Activated CD4-positive, alpha-beta T cell treated with anti-CD3 and anti-CD28 coated beads for 36 hours (primary cell): ENCODE measurements at places on chromosomes 5 and 9. TPM values are rescaled to one million over a fixed set of nuclear protein-coding genes. Genes with fewer than 3 reads are reported as not detected.

GRCh38 chr5:79983618-79984017 lies 7.4 kb downstream of the MTX3 start:
- no peak for DNase-seq
- H3K4me1 ChIP-seq = peaks cover 61% of the 10 kb centered on the region
- H3K36me3 ChIP-seq = peaks cover 69% of the 10 kb centered on the region
- no peaks in the 10 kb centered on the region for H3K27me3 ChIP-seq
- H3K27ac ChIP-seq = peak overlapping the region; percentile 67

Gene RFX3
- total RNA-seq = 12.5 TPM

DNA sequence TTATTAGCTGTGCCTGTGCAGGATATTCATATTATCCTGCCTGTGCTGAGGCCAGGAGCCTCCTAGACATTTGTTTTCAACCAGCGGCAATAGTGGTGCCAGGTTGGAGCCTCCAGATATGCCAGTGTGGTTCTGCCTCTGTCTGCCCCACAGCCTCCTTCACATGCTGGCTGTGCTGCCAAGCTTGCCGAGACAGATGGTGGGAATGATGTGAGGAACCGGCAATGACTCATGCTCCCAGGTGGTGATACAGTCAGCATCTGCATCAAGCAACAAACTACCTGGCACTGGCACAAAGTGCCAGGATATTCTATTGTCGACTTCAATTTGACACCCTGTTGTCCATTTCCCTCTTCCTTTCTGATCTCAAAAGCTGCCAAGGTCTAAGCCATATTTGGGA lies 285.7 kb downstream of the CHSY3 start:
- no peaks in the 10 kb centered on the region for H3K4me1 ChIP-seq
- DNase-seq = no peak
- no peak overlapping the region for H3K4me3 ChIP-seq
- H3K27me3 ChIP-seq = peaks cover 3% of the 10 kb centered on the region
- H3K27ac ChIP-seq = no peak overlapping the region

DNA sequence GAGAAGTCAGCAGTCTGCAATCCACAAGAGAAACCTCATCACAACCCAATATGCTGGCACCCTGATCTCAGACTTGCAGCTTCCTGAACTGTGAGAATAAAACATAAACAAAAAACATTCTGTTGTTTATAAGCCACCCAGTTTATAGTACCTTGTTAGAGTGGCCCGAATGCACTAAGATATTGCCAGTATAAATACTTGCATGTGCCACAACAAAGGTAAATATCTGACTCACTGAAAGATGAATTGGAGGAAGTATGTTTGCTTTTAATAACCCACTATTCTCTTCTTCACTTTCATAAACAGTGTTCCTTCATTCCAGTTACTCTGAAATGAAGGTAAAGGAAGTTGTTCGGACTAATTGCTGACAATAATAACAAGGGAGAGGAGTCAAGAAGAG lies 1163.4 kb upstream of the CDH6 start:
- H3K27me3 ChIP-seq = no peaks in the 10 kb centered on the region
- no peaks in the 10 kb centered on the region for H3K4me1 ChIP-seq
- H3K36me3 ChIP-seq = no peaks in the 10 kb centered on the region
- H3K27ac ChIP-seq = no peak overlapping the region

GRCh38 chr9:109150925-109151545 lies 16.0 kb downstream of the FRRS1L start:
- no peaks in the 10 kb centered on the region for H3K4me1 ChIP-seq
- DNase-seq = no peak
- no peak overlapping the region for H3K4me3 ChIP-seq
- H3K27me3 ChIP-seq = peaks cover 6% of the 10 kb centered on the region
- no peak overlapping the region for H3K27ac ChIP-seq

DNA sequence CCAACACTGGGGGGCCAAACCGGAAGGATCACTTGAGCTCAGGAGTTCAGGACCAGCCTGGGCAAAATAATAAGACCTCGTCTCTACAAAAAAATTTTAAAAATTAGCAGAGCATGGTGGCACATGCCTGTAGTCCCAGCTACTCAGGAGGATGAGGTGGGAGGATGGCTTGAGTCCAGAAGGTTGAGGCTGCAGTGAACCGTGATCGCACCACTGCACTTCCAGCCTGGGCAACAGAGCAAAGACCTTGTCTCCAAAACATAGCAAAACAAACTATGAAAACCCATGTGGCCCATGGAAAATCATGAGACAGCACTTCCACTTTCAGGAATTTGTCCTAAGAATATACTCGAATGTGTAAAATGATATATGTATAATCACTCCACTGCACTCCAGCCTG lies 6.1 kb downstream of the SETX start:
- no peak overlapping the region for H3K4me3 ChIP-seq
- peaks cover 47% of the 10 kb centered on the region for H3K4me1 ChIP-seq
- H3K36me3 ChIP-seq = peaks cover 63% of the 10 kb centered on the region

- H3K4me1 ChIP-seq = peaks cover 8% of the 10 kb centered on the region
- DNase-seq = no peak
- H3K4me3 ChIP-seq = no peak overlapping the region
- H3K27me3 ChIP-seq = no peaks in the 10 kb centered on the region
These were observed 127.6 kb upstream of the CACNA1B start for GRCh38 chr9:137750007-137750406.

DNA sequence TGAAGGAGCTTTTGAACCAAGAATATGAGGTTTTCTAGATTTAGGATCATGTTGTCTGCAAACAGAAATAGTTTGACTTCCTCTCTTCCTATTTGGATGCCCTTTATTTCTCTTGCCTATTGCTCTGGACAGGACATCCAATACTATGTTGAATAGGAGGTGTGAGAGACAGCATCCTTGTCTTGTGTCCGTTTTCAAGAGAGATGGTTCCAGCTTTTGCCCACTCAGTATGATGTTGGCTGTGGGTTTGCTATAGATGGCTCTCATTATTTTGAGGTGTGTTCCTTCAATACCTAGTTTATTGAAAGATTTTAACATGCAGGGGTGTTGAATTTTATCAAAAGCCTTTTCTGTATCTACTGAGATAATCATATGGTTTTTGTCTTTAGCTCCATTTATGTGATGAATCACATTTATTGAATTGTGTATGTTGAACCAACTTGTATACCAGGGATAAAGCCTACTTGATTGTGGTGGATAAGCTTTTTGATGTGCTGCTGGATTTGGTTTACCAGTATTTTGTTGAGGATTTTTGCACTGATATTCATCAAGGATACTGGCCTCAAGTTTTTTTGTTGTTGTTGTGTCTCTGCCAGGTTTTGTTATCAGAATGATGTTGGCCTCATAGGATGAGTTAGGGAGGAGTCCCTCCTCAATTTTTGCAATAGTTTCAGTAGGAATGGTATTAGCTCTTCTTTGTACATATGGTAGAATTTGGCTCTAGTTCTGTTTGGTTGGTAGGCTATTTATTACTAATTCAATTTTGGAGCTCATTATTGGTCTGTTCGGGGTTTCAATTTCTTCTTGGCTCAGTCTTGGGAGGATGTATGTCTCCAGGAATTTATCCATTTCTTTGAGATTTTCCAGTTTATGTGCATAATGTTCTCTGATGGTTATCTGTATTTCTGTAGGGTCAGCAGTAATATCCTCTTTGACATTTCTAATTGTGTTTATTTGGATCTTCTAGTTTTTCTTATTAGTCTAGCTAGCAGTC lies 41.2 kb upstream of the IFNE start:
- no peaks in the 10 kb centered on the region for H3K27me3 ChIP-seq
- DNase-seq = no peak
- no peaks in the 10 kb centered on the region for H3K4me1 ChIP-seq
- peaks cover 4% of the 10 kb centered on the region for H3K36me3 ChIP-seq

- H3K4me1 ChIP-seq = peaks cover 2% of the 10 kb centered on the region
- no peaks in the 10 kb centered on the region for H3K36me3 ChIP-seq
- no peaks in the 10 kb centered on the region for H3K27me3 ChIP-seq
- H3K27ac ChIP-seq = no peak overlapping the region
These were observed 125.9 kb downstream of the GADD45G start for GRCh38 chr9:89730715-89731114.

GRCh38 chr9:25857147-25857546 lies 178.9 kb upstream of the TUSC1 start:
- H3K36me3 ChIP-seq = no peaks in the 10 kb centered on the region
- no peak for DNase-seq
- no peaks in the 10 kb centered on the region for H3K4me1 ChIP-seq
- H3K27me3 ChIP-seq = no peaks in the 10 kb centered on the region
- H3K27ac ChIP-seq = no peak overlapping the region

Gene SV2C
- total RNA-seq = not detected

DNA sequence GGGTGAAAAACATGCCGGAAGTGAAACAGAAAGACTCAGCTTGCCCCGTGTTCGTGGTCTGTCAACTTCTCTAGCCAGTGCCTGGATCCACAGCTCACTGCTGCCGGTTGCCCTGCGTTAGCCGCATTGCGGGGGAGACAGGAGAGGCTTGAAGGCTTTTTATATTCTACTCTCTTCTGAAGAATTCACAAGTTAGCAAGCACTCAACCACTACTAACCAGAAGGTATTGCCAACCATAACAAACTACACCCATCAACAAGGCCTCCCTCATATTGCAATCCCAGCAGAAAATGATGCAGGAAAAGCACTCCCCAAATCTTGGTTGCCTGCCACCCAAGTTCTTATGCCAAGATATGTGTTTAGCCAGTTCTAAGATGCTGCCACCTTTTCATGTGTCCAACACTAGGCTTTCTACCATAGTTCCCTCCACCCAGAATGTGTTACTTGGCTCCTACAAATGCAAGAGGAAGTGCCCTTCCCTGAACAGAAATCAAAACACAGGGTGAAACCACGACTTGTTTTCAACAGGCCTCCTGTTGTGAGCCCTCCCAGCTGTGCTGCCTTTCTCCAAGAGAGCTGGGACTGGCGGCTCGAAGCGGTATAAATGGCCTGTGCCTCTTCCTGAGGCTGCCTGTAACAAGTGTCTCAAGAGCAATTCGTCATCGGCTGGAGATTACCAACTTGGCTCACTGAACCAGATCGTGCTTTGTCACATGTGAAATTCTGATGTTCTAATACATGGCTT lies 129.0 kb downstream of the SNX18 start:
- H3K4me3 ChIP-seq = peak overlapping the region; percentile 4
- no peaks in the 10 kb centered on the region for H3K27me3 ChIP-seq
- peaks cover 46% of the 10 kb centered on the region for H3K4me1 ChIP-seq
- peak; percentile 77 for DNase-seq
- peak overlapping the region; percentile 77 for H3K27ac ChIP-seq

DNA sequence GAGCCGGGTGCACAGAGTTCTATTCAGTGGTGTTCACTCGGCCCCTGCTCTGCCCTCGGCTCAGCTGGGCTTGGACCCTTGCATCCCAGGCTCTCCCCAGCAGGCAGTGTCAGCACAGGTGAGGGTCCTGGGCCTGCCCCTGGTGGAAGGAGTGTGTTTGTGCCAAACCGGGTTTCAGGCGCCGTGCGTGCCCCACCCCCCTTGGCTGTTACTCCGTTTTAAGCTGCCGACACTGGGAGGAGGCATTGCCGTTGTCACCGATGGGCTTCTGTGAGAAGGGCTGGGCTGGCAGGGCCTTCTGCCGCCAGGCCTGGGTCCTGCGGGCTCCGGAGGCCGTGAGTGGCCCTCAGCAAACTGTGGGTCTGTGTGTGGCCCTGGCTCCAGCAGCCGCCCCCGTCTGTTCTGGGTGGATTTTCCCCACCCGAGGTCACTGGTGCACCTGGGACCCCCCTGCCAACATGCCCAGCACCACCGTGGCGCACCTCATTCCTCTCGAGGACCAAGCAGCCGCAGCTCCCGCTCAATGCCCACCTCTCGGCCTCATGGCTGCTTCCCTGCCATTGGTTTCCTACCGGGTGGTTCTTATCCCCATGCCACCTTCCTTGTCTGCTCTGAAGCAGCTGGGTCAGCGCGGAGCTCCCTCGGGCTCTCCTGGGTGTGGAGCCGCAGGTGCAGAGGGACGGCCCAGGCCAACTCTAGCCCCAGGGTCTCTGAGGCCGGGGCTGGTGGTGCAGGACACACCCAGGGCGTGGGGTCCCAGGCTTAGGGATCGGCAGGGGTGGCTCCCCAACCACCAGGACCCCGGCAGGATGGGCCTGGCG lies 44.3 kb upstream of the EXOC3 start:
- peaks cover 34% of the 10 kb centered on the region for H3K4me1 ChIP-seq
- H3K27me3 ChIP-seq = peaks cover 12% of the 10 kb centered on the region
- DNase-seq = peak; percentile 53
- H3K4me3 ChIP-seq = no peak overlapping the region
- peaks cover 19% of the 10 kb centered on the region for H3K36me3 ChIP-seq
- H3K27ac ChIP-seq = no peak overlapping the region

- no peak overlapping the region for H3K27ac ChIP-seq
- no peaks in the 10 kb centered on the region for H3K27me3 ChIP-seq
- no peak for DNase-seq
- H3K4me1 ChIP-seq = no peaks in the 10 kb centered on the region
These were observed 378.8 kb upstream of the ZNF608 start for GRCh38 chr5:125125031-125125823.

DNA sequence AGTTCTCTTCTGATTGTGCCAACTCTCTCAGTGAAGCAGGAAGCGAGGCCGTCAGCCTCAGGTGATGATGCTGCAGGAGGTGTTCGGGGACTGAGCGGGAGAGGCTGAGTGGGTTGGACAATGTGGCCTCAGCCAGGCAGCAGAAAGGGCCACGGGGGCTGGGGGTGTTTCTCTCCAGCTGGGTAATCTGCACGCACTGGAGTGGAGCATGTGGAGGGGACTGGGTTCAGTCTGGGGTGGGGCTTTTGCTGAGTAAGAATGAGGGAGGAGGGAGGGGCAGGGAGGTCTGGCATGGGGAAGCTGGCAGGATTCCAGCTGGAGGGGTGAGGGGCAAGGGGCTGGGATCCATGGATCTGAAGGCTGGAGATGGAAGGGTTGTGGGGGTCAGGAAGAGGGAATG lies 60.8 kb upstream of the PHYKPL start:
- no peaks in the 10 kb centered on the region for H3K27me3 ChIP-seq
- no peak for DNase-seq
- H3K4me1 ChIP-seq = no peaks in the 10 kb centered on the region
- H3K27ac ChIP-seq = no peak overlapping the region

GRCh38 chr9:108905494-108905893 lies 28.4 kb downstream of the ELP1 start:
- no peak for DNase-seq
- H3K27ac ChIP-seq = no peak overlapping the region
- H3K4me1 ChIP-seq = no peaks in the 10 kb centered on the region
- no peak overlapping the region for H3K4me3 ChIP-seq
